Eye (tissue), 1 donor: ENCODE measurements at places on chromosomes 6 and 20.

DNA sequence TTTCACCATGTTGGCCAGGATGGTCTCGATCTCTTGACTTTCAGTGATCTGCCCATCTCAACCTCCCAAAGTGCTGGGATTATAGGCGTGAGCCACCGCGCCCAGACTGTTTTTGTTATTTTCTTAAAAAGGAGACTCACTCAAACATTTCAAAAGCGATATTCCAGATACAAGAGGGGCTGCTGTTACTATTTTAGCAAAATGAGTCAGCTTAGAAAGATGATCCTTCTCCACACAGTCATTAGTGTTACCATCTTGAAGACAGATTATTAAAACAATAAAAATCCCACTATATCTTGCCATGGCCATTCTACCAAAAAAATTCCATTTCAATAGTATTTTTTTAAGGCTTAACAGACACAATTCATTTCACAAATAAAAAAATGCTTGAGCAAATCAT, 102.8 kb downstream of the PREP start:
- no peak for DNase-seq

DNA sequence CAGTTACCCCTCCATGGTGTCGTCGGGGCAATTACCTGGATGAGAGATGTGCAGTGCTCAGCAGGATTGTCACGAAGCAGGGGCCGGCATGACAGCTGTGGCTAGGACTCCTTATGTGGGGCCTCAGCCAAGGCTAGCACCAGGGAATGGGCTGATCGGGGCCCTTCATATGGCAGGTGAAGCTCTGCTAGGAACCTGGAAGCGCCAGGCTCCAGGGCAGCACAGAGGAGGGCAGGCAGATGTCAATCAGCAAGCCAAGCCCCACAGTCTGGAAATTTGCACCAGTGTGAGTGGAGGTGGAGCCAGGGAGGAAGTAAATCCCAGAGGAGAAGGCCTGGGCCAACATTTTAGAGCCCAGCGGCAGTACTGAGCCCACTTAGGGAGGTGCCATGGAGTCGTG, 21.2 kb downstream of the SYNDIG1 start:
- DNase-seq: no peak

DNA sequence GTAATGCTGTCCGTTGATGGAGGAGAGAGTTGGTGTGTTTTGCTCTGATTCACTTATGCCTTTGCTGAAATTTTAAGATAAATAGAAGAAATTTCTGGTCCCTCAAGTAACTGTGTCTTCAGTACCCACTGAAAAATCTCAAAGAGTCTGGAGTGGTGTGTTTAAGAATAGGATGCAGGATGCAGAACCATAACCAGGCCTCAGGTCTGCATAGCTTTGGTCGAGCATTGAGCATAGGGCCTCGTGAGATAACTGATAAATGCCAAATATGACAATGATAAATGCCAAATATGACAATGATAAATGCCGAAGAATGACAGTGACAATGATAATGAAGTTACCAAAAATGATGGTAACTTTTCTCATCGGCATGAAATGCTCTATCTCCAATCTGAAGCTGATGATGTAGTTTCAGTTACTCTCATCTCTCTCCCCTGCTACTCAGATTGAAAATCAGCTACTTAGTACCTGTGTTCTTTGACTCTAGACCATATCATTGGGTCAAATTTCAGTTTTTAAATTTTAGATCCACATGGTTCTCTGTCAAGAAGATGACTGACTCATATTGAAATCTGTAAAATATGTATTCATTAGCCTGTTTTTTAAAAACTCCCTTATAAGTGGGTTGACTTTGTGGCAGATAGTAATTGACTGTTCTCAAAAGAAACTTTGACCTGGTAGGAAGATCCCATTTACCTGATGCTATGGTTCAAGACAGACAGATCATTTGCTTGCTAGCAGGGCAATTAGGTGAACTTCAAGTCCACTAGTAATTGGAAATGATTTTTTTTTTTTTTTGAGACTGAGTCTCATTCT, 96.6 kb downstream of the SLC16A10 start:
- no peak for DNase-seq

- DNase-seq: no peak
Measured at GRCh38 chr20:50632236-50632635, 59.1 kb downstream of the RIPOR3 start.

DNA sequence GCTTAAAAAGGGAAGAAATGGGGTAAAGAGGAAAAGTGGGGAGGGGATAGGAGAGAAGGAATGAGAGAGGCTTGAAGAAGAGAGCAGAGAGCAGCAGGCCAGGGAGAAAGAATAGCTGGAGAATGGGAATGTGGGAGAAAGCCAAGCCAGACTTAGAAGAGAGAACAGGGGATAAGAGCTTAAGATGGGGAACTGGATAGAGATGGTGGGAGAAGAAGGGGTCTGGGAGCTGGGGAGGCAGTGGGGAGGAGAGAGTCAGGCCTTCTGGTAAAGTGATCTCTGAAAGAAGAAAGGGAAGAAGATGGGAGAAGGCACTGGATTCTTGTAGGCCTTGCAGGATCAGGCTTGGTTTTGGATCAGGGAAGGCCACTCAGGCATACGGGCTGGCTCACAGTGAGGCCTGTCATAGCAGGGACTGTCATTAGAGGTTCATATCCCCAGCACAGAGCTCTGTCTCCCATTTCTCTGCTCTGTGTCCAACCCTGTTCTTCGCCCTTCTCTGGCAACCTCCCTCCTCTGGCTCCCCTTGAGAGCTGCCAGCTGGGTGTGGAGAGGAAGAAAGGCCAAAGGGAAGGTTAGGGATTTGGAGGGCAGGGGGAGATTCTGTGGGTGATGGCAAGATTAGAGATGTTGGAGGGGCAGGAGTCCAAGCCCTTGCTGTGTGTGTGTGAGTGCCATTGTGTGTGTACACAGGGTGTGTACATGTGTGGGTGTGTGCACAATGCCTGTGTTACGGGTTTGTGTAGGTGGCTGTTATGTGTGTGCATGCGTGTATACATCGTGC, 9.3 kb downstream of the SYNGAP1 start:
- no peak for DNase-seq

GRCh38 chr6:98833057-98833306, 1.4 kb upstream of the POU3F2 start:
- DNase-seq: peak; percentile 80

DNA sequence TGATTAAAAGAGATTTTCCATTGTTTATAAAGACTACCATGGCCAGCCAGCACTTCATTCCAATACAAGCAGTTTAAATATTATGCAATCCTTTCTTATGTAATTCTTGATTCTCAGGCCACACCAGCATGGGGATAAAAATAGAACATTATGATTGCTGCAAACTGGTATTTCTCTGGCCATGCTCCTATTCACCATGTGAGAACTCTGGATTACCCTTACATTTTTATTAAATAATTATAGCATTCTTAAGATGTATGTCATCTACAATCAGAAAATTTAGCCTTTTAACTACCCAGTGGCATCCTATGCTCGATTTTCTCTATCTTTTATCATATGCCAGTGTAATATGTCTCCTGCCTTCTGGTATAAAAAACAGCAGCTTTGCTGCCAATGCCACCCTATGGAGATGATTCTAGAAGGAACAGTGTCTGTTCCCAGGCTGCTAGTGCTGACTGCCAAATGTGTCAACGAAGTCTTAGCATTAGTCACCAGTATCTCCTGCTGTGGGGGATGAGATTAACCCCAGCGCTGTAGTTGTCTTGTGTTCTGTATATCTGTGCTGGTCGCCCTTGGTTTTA, 501.4 kb downstream of the BCKDHB start:
- peak; percentile 3 for DNase-seq

DNA sequence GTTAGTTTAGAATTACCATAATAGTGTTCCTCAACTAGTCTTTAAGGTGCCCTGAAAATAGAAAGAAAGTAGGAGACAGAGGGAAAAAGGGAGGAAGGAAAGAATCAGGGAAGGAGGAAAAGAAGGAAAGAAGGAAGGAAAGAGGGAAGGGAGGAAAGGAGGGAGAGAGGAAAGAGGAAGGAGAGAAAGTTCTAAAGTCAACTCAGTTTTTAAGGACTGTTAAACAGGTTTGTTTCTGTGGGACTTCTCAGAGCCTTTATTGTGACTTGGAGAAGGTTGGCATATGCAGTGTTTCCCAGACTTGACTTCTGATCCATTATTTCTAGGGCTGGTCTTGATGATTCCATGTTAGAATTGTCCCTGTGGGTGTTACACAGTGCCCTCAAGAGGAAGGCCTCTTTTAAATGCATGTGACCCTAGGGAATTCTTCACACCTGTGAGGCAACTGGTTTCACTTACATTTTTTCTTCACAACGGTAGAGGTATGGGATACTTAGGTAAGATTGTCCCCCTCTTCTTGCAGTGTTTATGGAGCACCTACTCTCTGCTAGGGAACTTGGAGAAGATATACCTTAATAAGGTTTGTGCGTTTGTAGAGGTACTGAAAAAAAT, 132.7 kb upstream of the GMDS start:
- no peak for DNase-seq

GRCh38 chr6:117840541-117840983, 66.5 kb upstream of the SLC35F1 start:
- peak; percentile 61 for DNase-seq

GRCh38 chr6:115362234-115362633, 698.5 kb downstream of the FRK start:
- DNase-seq: no peak

GRCh38 chr6:113317891-113318574, 539.1 kb upstream of the MARCKS start:
- peak; percentile 72 for DNase-seq

- DNase-seq: peak; percentile 89
Measured at GRCh38 chr6:28634761-28635546, 109.3 kb downstream of the GPX5 start.

DNA sequence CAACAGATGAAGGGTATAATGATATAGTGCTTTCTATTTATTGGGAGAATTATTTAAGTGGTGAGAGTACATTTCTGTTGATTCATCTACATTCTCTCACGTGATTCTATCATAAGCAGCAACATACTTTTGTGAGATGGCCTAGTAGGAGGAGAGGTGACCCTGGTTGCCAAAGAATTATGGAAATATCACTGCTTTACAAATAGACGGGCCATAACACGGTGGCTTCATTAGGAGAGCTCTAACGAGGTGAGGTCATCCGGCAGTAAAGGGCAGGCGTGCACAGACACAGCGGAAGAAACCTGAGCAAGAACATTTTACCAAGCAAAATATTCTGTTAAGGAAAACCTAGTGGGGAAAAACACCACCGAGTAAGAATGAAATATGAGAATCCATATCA, 337.4 kb upstream of the QKI start:
- DNase-seq: no peak

DNA sequence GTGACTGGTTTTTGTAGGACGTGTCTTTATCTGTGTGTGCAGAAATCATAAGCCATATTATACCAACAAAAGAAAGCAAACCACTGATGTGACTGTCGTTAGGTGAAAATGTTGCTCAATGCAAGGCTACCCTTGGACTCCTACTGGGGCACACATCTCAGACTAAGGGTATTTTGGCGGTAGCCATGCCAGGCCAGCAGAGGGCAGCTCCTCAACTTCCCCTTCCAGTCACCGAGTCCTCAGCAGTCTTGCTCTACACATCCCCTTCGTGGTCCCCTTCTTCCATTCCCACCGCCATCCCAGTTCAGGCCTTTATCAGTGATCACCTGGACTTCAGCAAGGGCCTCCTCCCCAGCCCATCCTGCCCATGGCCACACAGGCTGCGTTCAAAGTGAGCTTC, 113.7 kb upstream of the GGTLC1 start:
- DNase-seq: no peak
